DND-41 (cell line): ENCODE measurements at places on chromosomes 16 and 17.

DNA sequence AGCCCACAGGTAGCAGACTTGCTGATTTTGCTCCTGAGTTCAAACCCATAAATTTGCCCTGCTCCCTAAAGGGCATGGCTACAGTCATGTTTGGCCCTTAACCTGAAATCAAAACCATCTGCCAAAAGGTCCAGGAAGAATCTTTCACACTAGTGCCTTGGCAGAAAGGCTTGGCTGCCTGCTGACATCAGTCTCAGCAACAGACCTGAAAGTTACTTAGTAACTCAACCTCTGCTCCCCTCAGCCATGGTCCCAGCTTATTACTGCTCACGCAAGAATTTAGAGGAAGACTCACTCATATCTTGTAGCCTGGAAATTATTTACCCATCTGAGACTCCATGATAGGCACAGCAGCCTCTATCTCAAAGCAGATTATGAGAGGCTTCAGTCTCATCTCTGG is 98.0 kb upstream of the KIF2B start:
- H3K4me1 ChIP-seq: no peaks in the 10 kb centered on the region
- H3K27ac ChIP-seq: no peak overlapping the region
- no peaks in the 10 kb centered on the region for H3K27me3 ChIP-seq

- no peaks in the 10 kb centered on the region for H3K27me3 ChIP-seq
- H3K36me3 ChIP-seq: no peaks in the 10 kb centered on the region
- H3K4me3 ChIP-seq: no peak overlapping the region
Observed at GRCh38 chr17:17300624-17301568, 2.3 kb upstream of the NT5M start.

DNA sequence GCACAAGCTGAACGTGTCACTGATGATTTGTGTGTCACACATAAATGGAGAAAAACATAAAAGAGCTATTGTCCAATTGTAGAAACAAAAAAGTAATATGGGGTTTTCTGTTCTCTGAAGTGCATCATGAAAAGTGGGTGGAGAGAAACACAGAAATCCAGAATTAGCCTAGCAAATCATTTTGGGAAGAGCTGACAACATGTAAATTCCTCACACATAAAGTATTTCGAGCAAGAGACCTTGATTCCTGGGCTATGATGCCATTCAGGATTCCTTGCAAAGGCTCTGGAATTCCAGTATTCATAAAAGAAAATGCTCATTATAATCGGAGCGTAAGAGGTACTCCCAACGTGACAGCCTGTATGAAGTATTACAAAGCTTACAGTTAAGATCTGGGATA is 1.1 kb downstream of the DCUN1D3 start:
- peak overlapping the region; percentile 69; the same call in 1 of the 2 replicates for H3K27ac ChIP-seq
- H3K4me1 ChIP-seq: peaks cover 45% of the 10 kb centered on the region
- H3K4me3 ChIP-seq: peak overlapping the region; percentile 43; the same call in 1 of the 2 replicates
- H3K36me3 ChIP-seq: no peaks in the 10 kb centered on the region; the same call in 1 of the 2 replicates

- H3K4me1 ChIP-seq: peaks cover 44% of the 10 kb centered on the region
- peak within 1 kb of the TSS; percentile 76 for H3K27ac ChIP-seq
- H3K27me3 ChIP-seq: peaks cover 3% of the 10 kb centered on the region
- H3K4me3 ChIP-seq: peak within 1 kb of the TSS; percentile 55; the same call in 1 of the 2 replicates
Observed at GRCh38 chr17:80991645-80992076, at the start of gene CHMP6. Gene CHMP6 (plus strand): TSS chr17:80991841. CDS start chr17:80991919, 78 bp downstream.

DNA sequence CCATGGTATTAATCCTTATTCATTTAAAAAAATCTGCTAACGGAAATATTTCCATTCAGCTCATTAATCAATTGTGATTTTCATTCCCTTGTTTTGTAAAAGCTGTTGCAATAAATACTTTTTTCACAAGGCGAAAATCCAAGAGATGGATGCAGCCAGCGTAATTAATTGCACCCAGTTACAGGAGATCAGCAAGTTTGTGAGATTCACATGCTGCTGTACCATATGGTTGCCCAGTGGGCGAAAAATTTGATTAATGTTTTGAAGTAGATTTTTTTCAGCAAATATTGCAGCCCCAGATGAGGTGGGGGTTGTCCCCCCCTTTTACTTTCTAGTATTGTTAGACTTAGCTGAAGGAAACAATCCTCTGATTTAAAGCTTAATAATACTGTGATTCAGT is 186.6 kb downstream of the WWOX start:
- H3K27me3 ChIP-seq: no peaks in the 10 kb centered on the region
- no peak overlapping the region for H3K27ac ChIP-seq
- H3K36me3 ChIP-seq: no peaks in the 10 kb centered on the region

GRCh38 chr16:50462793-50463507 is 85.2 kb upstream of the NKD1 start:
- DNase-seq: no peak
- H3K27me3 ChIP-seq: peaks cover 57% of the 10 kb centered on the region
- H3K4me3 ChIP-seq: no peak overlapping the region
- no peaks in the 10 kb centered on the region for H3K36me3 ChIP-seq

GRCh38 chr16:83494459-83494858 is 313.3 kb upstream of the HSBP1 start:
- H3K4me1 ChIP-seq: no peaks in the 10 kb centered on the region
- no peak for DNase-seq
- no peaks in the 10 kb centered on the region for H3K36me3 ChIP-seq
- peaks cover under 1% of the 10 kb centered on the region for H3K27me3 ChIP-seq
- no peak overlapping the region for H3K4me3 ChIP-seq

GRCh38 chr16:87742781-87743490 is 22.9 kb downstream of the KLHDC4 start:
- no peaks in the 10 kb centered on the region for H3K4me1 ChIP-seq
- H3K4me3 ChIP-seq: no peak overlapping the region
- peaks cover 84% of the 10 kb centered on the region for H3K36me3 ChIP-seq
- DNase-seq: no peak
- H3K27me3 ChIP-seq: no peaks in the 10 kb centered on the region
- H3K27ac ChIP-seq: no peak overlapping the region
